ENCODE measurements at places on chromosomes 7 and 10. TPM values are rescaled to one million over a fixed set of nuclear protein-coding genes. Genes with fewer than 3 reads are reported as not detected.
A peak's percentile ranks its signal among the peaks of the same experiment; 100 is the strongest.

Gene PDE6C
- polyA plus RNA-seq: 0.58 TPM

Gene MRM2
- 21.0 TPM for polyA plus RNA-seq

GRCh38 chr10:75032119-75032518 is 79.3 kb upstream of the SAMD8 start:
- no peak for DNase-seq

DNA sequence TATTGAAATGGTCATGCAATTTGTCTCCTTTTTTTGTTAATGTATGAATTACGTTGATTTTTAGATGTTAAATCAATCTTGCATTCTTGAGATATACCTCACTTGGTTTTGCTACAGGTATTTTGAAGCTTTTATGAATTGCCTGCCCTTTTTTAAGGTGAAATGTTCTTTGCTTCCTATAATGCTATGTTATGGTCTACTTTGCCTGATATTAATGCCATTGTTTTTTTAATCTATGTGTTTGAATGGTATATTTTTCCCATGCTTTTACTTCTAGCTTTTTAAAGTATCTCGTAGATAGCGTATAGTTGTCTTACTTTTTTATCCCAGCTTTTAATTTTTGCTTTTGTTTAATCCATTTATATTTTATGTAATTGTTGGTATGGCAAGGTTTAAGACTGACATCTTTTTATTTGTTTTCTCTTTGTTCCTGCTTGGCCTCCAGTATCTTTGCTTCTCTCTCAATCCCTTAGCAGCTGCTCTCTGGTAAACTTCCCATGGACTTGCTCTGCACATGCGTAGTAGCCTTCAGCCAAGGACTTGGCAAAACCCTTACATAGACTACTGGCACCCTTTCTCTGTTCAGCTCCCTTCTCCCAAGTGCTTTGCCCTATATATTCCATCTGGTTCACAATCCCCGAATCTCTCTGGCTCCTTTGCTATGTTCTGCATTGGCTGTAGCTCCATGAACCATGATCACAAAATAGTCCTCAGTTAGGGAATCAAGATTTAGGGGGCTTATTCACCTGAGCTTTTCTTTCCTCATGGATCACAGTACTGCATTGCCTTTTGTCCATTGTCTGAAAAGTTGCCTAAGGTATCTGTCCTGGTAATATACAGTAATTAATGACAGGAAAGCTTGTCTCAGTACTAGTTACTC is 8.4 kb downstream of the TRIM24 start:
- DNase-seq: no peak

DNA sequence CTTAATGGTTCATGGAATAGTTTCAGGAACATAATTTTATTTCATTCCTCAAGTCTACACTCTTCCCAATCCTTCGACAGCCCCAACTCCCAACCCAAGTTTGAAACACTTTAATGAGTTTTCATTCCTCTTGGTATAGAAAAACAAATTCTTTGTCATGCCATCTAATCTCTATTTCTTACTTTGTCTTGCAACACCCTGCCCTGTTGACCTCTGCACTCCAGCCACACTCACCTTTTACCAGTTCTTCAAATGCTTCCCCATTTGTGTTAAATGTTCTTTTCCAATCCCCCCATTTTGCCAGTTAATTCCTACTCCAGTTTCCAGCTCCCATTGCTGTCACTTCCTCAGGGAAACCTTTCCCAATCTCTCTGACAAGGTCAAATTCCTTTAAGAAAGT is 21.9 kb downstream of the ASAH2 start:
- DNase-seq: no peak

DNA sequence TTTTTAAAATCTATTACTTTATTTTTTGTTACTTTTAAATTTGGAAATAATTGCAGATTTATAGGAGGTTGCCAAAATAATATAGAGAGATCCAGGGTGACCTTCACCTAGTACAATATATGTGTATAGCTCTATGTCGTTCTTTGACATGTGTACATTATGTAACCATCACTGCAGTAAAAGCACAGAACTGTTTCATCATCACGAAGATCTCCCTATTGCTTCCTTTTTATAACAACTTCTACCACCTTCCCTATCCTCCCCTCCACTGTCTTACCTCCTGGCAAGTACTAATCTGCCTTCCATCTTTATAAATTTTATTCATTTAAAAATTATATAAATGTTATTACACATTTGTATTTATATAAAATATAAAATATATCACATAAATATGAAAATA is 251.0 kb downstream of the AUTS2 start:
- no peak for DNase-seq

- DNase-seq: no peak
These were observed 5.2 kb upstream of the KIF5B start for GRCh38 chr10:32061440-32061839.

GRCh38 chr10:133236401-133237240 is 1.0 kb upstream of the VENTX start:
- DNase-seq: no peak

DNA sequence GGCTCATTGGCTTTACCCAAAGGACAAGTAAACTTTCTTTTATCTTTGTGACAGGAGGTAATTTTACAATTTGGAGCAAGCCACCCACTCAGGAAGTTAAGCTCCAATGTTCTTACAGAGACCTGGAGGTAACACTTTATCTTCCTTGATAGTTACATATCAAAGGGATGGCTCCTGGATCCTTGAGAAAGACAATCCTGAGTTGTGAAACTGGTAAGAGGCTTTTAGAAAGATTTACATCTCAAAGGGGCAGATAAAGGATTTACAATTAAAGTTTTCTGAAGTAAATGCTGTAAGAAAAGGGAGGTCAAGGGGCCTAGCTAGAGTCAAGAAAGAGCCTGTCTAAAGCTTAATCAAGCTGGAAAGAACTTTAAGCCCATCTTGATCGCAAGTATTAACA is 124.4 kb upstream of the ZNF804B start:
- DNase-seq: no peak

DNA sequence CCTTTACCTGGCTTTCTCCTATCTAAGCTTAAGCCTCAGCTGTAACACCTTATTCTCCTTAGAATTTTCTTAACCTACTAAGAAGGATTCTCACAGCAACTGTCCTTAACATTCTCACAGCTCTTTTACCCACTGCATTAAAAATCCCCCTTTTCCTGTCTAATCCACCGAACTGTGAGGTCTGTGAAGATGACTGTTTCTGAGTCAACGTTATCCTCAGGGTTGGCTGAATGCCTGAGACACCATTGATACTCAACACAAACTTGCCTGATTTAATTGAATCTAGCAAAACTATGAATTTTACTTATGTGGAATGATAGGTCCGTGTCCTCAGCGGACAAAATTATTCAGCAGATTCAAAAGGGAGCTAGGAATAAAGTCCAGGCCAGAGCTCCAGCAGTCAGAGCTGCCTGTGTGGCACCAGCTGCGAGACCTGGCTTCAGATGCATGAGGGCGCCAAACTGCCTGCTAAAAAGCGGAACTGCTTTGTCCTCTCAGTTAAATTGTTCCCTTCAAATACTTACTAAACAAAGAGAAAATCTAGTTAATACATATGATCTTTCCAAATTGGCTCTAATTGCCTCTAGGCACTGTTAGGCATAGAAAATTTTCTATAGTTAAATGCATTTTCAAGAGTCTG is 33.4 kb upstream of the VWDE start:
- no peak for DNase-seq

DNA sequence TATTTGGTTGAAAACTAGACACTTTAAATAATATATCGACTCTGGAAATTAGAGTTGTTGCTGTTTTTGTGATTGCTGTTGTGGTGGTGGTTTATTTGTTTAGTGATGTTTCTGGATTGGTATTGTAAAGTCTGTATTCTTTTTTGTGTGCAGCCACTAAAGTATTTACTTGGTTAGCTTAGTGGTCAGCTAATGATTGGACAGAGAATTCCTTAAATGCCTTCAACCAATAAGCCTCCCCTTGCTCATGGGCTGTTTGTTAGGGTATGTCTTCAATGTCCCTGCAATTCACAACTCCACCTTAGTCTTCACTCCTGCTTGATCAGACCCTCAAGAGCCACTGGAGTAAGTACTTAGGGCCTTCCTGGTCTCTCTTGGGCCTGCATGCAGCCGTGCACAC is 71.0 kb downstream of the PAXIP1 start:
- DNase-seq: no peak

DNA sequence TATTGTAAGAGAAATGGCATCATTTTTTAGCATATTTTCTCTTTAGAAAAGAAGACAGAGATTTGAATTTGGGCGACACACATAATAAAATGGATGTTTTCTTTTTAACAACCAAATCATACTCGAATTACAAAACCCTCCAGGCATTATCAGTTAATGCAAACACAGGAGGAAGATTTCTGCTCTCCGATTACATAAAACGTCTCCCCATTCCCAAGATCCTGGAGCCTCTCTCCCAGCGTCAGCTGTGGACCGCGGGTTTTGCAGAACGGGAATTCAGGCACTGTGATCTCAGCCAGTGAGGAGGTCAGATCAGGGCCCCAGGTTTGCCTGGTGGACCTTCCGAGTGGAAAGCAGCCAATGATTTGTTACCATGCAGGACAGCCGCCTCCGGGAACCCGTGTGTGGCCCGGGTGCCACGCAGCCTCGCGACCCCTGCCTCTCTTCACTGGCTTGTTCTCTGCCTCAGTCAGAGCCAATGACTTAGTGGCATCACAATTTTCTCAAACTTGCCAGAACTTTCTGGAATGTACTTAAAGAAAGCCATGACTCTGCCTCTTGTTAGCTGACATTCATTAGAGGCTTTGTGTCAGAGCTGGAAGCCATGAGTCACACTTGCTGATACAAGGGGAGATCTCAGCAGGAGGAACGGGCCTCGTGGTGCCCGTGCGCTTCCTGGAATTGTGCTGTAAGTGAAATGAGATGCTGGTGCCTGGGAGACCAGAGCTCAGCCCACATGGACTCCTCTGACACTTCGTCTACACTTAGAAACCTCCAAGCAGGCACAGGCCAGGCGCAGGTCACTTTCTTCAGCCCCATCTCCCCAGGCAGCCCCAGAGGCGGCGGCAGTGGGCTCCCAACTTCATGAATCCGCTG is 246.1 kb downstream of the KLF6 start:
- no peak for DNase-seq

- no peak for DNase-seq
These were observed 5.7 kb downstream of the DLX5 start for GRCh38 chr7:97018791-97019531.

GRCh38 chr7:121313793-121314676 is 14.8 kb upstream of the WNT16 start:
- DNase-seq: no peak

DNA sequence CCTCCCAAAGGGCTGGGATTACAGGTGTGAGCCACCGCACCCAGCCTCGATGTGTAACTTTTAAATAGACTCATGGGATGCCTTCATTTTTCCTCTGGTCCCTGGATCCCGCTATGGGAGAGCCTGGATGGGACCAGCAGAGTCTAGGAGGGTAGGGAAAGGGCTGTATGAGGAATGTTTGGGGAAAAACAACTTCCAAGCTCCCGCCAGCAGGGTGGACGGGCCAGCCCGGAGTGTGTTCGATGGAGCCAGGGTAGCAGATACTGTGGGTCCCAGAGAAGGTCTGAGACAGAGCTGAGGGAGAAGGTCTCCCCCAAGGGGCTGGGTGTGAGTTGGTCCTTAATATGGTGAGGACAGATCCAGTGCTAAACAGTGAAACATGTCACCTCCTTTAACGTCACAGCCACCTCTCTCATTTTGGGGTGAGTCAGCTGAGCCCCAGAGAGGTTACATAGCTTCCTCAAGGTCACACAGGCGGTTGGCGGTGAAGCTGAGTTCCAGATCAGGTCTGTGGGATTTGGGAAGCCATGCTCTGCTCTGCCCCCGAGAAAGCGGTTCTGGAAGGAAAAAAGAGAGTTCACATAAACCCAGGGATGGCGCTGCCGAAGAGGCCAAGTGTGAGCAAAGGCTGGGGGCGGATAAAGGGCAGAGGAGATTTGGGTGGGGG is 66.4 kb downstream of the MYL10 start:
- no peak for DNase-seq

DNA sequence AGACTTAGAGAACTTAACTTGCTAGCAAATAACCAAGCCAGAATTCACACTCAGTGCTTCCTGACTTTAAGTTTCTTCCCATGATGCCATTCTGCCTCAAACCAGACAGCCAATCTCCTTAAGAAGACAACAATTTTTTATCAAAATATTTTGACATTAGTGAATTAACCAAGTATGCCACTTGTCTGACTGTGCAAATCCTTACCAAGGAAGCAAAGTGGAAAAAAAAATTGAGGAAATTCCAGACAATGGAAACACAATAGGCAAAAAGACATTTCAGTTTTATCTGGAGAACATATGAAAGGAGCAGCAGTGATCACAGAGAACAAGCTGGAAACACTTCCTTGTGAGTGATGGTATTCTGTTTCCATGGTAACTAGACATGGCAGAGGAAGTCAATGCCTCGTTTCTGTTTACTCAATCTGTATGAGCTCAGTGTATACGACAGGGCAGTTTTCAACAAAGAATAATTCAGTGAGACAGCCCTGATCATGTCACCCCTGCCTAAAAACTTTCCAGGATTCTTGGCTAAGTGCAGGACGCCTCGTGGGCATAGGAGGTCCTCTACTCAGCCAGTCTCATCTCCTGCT is 114.2 kb downstream of the DYNC1I1 start:
- no peak for DNase-seq

GRCh38 chr10:51861051-51861450 is 161.7 kb upstream of the CSTF2T start:
- DNase-seq: peak; percentile 28

DNA sequence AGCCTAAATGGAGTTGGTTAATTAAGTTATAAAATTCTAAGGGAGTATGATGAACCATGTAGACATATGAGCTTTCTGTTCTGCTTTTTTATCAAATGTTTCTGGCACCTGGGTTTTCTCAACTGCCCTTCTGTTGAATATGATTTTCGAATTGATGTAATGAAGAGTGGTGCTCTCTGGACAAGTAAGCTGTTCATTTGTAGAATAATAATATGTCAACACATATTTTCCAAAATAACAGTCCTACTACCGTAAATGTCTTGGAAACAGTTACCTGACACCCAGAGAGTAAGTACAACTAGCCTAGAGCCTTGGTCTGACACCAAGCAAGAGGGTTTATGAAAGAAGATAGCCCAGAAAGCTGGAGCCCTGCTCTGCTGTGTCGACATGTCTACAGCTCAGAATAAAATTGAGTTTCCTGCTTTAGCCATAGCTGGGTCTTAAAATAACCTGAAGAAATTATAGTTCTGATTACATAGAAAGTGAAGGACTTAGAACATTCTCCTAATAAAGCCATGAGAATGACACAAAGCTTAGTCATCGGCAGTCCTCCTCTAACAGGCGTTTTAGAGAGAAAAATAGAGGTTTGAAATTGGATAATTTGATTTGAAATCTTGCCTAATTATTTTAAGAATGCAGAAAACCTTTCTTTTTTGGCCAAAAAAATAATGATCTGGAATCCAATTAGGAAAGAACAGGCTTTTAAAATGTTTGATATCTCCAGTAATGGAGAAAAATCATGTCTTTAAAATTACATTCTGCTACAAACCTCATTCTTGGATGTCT is 25.1 kb downstream of the HDAC9 start:
- DNase-seq: no peak

GRCh38 chr7:5605775-5606634 is 175.5 kb downstream of the RNF216 start:
- no peak for DNase-seq

DNA sequence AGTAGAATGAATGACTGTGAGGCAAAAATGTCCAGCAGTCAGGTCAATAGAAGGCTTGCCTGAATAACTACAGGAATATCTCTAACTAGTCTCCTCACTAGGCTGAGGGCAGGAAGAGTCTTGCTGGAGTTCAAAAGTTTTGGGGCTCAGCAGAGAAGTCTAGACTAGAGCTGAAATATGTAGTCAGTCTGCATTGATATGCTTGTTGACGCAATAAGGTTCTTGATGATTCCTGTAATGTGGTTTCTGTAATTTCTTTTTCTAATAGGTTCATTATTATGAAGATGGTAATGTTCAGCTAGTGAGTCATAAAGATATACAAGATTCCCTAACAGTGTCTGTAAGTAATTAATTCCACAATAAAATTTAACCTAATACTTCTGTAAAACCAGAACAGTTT is 41.5 kb upstream of the ST7 start:
- no peak for DNase-seq

Measured in forelimb muscle (tissue), 1 donor.